Stimulated activated CD4-positive, alpha-beta T cell treated with anti-CD3 and anti-CD28 coated beads, Interleukin-4, amount 100 ng/mL, for 1 hour (primary cell): ENCODE measurements at places on chromosomes 7 and 10.

DNA sequence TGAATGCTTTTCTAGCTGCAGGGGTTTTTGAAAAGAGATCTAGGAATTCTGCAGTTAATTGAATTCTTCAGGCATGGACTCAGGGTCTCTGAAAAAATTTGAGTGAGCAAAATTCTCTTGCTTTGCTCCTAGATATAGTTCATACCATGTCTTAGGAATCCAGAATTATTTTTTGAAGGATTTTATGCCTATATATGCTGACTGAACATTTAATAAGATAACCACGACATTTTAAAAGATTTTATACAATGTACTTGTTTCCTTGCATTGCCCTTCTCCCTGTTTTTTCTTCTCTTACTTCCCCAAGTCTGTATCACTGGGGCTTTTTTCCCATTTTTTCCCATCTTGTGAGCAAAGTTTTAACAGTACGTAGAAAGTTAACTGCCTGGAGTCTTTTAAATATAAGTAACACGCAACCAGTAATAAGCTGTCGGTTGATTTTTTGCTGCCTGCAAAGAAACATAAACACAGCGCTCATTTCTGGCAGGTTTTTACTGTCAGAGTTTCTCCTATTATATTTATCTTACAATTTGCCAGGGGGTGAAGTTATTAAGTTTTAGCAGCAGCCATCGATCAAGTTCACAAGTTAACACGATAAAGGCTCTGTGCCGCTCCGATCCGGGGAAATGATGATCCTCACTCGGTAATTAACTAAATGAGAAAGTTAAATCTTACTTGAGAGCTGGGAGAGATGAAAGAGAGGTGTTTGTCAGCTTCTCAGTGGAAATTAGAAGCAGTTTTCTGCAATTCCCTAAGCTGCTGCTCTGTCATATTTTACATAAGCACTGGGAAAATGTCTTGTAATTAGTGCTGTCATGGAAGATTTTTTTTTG is 81.0 kb downstream of the POLL start:
- no peak for DNase-seq

DNA sequence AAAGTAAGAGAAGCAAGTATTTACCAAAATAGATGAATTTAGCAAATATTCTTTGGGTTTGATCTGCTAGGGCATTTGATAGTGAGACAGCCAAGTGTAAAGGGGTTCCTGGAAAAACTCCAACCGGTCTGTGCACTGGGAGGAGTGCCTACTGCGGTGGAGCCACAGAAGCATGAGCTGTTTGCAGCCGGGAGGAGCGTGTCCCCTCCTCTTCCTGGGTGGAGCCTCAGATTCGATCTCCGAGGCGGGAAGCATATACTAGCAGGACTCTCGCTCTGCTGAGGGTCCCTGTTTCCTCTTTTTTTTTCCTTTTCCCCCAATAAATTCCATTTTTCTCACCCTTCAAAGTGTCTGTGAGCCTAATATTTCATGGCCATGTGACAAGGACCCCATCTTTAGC is 45.1 kb upstream of the MET start:
- no peak for DNase-seq

DNA sequence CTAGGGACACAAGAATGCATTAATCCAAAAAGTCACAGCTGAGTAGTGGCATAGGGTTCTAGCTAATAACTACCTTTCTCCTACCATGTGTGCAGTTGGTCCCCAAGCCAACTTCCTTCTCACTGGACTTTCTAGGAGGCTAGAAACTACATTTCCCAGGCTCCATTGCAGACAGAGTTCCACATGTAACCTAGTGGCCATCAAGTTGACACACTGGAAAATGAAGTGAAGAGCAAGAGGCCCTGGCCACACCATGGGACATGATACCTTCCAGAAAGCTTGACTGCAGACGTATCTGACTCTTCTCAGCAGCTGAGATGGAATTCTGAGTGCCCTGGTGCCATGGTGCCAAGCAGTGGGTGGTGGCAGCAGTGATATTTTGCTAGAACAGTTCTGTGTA is 49.8 kb upstream of the TMEM273 start:
- no peak for DNase-seq

DNA sequence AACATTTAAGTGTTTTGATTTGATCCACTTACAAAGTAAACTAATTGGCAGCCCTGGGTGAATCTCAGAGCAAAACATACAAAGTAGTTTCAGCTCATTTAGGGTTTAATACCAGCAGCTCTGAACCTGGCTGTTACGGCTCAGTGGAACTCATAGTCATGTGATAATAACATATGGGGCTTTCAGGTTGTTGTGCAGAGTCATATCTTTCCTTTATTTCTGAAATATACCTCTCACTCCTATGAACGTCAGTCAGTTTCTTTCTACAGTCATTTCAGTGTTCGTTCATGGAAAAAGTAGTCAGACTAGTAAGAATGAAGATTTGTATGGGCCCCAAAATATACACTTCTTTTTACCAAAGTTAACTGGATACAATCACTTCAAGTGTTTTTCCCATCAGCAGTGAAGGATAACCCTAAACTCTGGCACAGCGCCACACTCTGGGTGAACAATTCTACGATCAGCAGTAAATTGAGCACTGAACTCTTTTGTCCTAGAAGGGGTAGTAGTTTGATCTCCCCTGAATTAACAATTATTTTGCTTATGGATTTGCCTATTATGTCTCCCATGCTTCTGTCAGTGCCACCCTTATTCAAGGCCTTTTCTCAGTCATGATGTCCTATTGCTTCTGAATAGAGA is 218.6 kb downstream of the THSD7A start:
- DNase-seq, result no peak

GRCh38 chr10:129102906-129103693 is 363.9 kb upstream of the MGMT start:
- no peak for DNase-seq

GRCh38 chr10:110355922-110356627 is 51.4 kb upstream of the SMNDC1 start:
- DNase-seq, result no peak

DNA sequence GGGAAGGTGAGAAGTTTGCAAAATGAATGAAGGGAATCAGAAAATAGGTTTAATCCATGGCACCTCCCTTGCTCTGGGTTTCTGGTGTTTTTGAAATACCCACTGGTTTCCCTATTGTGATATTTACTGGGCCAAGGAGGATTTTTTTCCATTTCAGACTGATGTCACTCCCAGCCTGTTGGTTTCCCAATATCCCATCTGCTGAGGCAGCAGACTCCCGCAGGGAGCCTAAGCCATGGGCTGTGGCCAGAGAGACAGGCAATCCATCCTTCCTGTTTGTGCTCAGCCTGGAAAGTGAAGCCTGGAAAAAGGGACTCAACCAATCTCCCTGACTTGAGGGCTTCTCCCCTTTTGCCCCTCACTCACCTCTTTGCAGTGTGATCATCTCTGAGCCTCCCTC is 22.8 kb downstream of the FAM107B start:
- no peak for DNase-seq

GRCh38 chr7:17302575-17303142 is 4.2 kb downstream of the AHR start:
- no peak for DNase-seq

GRCh38 chr7:23476286-23477156 is 6.2 kb upstream of the IGF2BP3 start:
- no peak for DNase-seq

DNA sequence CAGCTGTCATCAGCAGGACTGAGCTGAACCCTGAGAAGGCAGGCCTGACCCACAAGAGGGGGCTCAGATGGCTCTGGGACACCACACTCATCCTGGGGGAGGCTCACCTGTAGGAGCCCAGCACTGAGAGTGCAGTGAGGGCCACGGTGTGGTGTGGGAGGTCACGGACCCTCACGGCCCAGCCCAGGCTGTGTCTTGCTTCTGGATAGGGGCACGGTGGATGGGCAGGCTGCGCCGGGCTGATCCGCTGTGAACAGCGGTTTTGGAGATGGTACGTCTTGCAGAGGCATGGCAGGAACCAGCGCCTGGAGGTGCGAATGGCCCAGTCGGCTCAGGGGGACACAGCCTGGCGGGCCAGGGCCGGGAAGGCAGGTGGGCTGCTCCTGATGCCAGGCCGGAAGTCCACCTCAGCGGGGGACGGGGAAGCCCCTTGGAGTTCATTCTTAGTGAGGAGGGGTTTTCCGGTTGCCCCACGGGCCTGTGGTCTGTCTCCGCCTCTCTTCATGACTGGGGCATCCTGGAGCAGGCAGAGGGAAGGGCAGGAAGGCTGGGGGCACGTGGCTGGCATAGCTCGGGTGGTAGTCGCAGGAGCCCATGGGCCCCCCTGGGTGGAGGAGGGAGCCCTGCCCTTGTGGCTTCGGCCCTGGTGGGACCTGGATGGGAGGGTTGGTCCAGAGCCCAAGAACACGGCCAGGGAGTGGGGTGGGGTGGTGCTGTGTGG is 112.5 kb downstream of the UNCX start:
- DNase-seq, result no peak

DNA sequence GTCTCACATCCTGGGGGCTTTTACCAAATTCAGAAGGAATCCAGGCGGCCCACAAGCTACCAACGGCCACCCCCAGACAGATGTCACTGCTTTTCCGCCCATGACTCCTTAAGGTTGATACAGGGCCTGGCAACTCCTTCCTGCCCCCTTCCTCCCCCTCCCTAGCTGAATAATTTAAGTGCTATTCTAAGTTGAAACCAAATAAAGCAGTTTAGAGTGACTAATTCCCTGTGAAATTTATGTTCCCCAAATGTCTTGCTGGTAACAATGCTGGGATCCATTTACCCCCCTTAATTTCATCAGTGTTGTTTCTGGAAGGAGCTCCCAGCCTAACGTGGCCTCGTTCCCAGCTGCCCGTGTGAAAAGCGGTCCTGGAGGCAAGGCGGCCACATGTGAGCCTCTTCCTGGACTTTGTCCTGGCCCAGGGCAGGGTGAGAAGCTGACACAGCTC is 109.6 kb downstream of the TMEM130 start:
- no peak for DNase-seq

- DNase-seq, result no peak
These were observed 238.5 kb downstream of the ADARB2 start for GRCh38 chr10:1498746-1499358.

- no peak for DNase-seq
These were observed 10.4 kb upstream of the ZNF22 start for GRCh38 chr10:44990302-44990655.

DNA sequence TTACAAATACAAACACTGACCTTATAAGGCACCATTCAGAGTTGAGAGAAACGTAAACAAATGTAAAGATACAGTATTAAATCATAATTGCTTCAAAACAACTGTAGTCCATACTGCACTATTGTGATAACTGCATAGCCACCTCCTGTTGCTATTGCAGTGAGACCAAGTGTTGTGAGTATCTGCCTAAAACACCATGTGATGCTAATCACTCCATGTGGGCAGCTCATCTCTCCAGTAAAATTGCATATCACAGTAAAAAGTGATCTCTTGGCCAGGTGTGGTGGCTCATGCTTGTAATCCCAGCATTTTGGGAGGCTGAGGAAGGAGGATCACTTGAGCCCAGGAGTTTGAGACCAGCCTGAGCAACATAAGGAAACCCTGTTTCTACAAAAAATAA is 26.8 kb upstream of the PRF1 start:
- no peak for DNase-seq

GRCh38 chr10:90985321-90985933 is 64.5 kb upstream of the ANKRD1 start:
- DNase-seq, result no peak

GRCh38 chr10:61841338-61841875 is 60.1 kb upstream of the ARID5B start:
- DNase-seq, result no peak

DNA sequence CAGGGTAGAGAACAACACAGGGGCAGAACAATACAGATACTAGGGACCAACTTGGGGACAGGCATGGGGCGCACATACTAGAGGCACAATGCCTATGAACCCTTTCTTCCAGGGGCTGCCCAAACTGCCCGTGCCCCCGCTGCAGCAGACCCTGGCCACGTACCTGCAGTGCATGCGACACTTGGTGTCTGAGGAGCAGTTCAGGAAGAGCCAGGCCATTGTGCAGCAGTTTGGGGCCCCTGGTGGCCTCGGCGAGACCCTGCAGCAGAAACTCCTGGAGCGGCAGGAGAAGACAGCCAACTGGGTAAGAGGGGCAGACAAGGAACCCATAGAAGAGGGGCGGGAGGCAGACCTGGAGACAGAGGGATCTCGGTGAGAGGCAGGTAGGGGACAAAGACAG is 5.8 kb downstream of the CHAT start:
- DNase-seq, result no peak

DNA sequence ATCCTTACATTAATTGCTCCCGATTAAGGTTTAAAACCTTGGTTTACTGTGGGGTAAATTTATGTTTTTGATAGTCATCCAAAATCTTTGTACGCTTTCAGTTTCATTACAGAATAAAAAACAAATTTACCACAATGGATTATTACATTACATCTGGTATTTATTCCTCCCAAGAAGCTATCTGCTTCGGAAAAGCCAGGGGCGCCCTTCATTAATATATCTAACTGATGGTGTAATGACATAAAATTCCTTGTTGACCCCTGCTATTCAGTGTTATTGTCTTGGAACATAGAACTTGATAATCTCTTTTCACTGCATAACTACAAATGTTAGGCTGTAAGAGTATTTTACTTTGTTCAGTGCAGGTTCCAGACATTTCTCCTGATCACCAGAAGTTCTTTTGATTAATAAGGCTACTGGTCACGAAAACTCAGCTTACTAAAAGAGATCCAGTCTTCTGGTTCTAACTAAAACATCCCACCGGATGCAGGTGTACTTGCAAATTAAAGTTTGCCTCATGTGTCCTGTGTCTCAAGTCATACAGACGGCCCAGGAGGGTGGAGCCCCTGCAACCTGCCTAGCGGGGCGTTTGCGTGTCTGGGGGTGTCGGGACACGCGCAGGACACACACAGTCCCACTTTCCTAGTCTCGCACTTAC is 581 bp upstream of the GLCCI1 start:
- DNase-seq, result no peak

DNA sequence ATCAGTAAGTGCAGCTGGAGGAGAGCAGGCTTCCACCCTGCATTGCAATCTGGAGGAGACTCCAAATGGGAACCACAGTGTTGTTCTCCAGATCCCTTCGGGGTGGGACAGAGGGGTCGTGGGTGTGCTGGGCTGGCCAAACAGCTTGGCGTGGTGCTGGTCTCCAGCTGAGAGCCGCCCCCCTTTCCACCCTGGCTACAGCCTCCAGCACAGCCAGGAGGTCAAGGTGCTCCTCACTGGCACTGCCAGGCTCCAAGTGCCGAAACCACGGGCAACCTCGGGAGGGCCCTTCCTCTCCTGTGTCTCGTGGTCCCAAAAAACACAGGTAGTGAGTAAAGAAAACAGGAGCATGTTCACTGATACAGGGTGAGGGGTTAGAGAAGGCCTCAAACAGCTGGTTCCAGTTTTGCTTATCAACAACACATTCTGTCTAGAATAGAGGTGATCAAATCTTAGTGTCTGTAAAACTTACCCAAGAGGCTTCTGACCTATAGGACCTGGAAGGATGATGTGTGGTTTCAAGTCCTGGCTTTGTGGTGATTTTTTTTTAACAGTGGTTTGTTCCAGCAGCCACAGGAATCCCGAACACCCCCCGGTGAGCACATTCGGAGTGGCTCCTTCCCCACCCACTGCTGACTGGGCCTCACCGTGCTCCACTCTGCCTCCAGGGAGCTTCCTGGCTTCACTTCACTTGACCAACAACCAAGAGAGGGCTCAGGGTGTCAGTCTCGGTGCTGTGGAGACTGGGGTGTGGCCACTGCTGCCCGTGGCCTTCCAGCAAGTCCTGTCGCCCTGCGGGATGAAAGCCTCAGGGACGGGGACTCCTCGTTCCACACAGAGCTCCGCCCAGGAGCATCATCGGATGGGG is 31.2 kb upstream of the EN2 start:
- DNase-seq, result no peak

GRCh38 chr7:145779140-145779539 is 337.5 kb upstream of the CNTNAP2 start:
- no peak for DNase-seq

- no peak for DNase-seq
These were observed 332.6 kb upstream of the ZNF32 start for GRCh38 chr10:43981232-43981631.

- peak; percentile 34 for DNase-seq
These were observed 518 bp downstream of the WAPL start for GRCh38 chr10:86520871-86521677.
